T-helper 9 cell (primary cell): ENCODE measurements at places on chromosomes 16 and 17.

DNA sequence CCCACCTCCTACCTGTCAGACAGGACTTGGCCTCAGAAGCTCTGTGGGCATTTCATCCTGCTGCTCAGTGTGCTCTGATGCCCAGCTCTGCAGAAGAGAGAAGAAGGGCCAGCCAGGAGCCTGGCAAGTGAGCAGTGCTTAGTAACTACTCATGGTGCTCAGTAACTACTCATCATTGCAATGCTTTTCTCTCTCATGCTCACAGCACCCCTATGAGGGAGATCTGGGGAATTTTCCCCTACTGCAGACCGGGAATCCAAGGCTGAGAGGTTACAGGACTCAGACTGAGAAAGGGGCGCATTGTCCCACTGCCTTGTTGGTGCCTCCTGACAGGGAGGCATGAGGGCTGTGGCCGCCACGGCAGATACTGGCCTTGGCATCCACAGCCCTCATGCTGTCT is 261.1 kb downstream of the C16orf95 start:
- no peak for DNase-seq

DNA sequence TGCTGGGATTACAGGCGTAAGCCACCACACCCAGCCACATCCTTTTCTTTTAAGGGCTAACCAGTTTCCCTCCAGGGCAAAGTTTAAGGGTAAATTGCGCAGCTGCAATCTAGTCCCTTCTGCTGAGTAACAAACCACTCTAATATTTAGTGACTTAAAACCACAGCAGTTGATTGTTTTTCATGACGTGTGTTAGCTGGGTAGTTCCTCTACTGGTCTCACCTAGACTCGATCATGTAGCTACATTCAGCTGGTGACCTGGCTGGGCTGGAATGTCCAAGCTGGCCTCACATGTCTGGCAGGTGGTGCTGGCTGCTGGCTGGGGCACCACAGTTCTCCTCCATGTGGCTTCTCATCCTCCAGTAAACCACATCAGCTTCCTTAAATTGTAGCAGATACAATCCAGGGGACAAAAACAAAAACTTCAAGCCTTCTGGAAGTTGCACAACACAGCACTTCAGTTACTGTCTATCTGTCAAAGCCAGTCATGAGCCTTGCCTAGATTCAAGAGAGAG is 75.5 kb downstream of the GPRC5B start:
- DNase-seq, result no peak

GRCh38 chr16:54140057-54140787 is 146.4 kb downstream of the IRX3 start:
- no peak for DNase-seq

DNA sequence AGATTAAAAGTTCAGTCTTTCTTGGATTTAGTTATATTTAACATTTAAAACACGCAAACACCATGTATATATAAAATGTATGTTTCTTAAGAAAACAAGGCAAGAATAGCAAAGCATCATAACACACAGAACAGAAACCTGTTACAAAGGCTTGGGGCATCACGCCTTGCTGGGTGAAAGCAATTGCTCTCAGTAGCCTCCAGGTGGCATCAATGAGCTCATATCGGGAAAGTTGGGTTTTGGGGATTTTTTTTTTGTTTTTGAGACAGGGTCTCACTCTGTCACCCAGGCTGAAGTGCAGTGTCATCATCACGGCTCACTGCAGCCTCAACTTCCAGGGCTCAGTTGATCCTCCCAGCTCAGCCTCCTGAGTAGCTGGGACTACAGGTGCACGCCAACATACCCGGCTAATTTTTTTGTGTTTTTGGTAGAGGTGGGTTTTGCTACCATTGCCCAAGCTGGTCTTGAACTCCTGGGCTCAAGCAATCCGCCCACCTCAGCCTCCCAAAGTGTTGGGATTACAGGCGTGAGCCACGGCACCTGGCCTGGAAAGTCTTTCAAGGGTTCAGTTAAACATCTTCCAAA is 56.9 kb downstream of the CYB5D2 start:
- DNase-seq, result peak; percentile 12

GRCh38 chr16:12245088-12245920 is 268.8 kb downstream of the SNX29 start:
- DNase-seq, result no peak

GRCh38 chr17:38328620-38329019 is 15.1 kb downstream of the GPR179 start:
- no peak for DNase-seq

DNA sequence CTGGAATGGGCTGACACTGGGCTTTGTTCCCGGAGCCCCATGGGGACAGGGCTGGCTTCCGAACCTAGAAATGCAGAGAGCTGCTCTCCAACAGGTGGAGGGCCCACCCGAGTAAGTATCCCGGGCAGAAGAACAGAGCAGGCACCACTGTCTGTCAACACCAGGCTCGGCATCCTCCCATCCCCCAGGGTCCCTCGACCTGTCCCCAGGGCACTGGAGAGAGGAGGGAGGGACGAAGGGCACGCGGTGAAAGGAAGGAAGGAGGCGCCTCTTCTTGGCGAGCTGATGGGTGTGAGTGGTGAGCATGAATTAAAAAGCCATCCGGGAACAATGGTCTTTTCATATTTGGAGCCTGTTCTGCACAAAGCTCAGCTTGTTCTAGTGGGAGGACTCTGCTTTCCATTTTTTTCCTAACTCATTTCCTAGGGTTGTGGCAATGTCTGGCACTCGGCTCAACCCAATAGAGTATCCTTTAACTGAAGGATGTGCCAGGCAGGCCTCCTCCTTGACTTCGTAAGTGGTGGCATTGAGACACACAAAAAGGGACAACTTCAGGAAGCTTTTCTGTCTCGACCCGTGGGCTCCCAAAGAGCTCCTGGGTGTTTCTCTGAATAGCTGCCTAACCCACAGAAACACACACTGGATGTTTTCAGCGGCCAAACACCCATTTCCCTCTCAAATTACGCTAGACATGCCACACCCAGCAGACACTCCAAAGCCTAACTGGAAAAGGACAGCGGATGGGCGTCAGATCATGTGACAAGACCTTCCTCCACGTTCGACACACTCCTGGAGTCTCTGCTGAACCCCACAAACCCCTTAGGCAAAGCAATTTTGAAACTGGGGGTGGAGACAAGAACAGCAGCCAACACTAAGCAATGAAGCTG is 47.7 kb downstream of the ZFHX3 start:
- DNase-seq, result no peak

DNA sequence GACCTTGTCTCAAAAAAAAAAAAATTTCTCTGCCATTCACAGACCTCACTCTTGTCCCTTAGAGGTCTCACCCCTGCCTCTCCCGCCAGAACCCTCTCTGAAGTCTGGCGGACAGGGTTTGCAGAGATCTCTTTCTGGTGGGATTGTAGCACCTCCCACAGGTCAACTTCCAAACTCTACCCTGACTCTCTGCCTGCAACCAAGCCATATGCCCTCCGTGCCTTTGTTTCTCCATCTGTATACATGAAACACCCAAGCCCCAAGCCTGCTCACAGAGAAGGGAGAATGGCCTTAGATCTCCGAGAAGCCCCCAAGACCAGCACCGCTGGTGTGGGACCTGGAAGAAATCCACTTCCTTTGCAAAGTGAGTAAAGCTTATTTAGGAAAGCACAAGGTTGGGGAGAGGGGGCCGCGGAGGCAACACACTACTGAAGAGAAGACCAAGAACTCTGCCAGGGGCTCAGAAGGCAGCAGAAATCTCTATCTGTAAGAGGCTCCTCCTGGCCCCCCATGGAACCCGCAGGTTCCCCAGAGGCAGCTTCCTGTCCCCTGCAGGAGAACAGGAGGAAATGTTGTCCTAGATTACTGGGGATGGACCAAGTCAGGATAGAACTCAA is 219.9 kb downstream of the C16orf78 start:
- DNase-seq, result no peak

DNA sequence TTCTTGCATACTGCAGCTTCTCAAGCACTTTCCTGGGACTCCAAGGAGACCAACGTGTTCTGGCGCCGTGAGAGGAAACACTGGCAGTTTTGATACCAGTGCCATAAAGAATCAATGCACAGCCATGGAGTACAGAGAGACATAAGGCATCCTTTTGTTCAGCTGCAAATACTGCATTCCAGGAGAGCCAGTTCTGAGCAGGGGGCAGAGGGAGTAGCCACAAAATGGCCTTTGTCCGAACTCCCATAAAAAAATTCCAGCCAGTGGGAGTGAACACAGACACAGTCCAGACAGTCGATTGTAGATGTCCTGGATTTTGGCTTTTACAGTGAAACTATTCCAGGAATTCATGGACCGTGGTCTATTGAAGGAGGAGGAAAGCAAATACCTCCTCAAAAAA is 36.2 kb upstream of the TEKT3 start:
- no peak for DNase-seq

GRCh38 chr16:26665166-26665939 is 401.4 kb upstream of the C16orf82 start:
- DNase-seq, result no peak

DNA sequence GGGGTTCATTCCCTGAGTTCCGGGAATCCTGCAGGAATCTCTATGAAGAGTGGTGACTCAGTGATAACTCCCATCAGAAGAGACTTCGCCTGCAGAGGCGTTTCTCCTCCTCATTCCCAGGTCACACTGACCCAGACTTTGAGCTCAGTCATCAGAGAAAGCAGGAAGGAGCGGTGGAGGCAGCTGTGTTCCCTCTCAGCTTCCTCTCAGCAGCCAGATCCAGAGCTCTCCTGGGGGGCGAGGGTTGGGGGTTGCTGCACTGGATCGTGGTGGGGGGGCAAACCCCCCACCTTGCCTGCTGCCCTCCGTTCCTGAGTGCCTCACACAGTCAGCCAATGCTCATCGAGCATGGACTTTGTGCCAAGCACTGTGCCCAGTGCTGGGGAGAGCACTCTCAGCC is 271.2 kb downstream of the CBLN1 start:
- DNase-seq, result no peak

GRCh38 chr16:17129971-17130370 is 340.8 kb downstream of the XYLT1 start:
- DNase-seq, result no peak

DNA sequence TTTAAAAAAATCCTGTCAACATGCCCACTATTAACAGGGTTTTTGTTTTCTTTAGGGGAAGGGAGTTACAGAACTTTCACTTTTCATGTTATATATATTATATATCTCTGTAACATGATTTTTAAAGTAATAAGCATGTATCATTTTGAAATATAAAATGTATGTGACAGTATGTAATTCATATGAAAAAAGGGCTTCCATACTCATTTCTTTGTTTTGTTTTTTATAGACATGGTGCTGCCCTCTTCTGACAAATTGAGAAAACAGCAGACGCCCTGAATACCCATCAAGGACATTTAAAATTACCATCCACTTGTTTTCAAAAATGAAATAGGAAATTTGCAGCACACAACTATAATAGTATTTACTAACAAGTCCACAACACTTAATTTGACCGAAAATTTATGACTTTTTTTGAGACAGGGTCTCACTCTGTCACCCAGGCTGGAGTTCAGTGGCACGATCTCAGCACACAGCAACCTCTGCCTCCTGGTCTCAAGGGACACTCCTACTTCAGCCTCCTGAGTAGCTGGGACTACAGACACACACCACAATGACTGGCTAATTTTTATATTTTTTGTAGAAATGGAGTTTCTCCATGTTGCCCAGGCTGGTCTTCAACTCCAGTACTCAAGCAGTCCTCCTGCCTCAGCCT is 30.4 kb downstream of the CFDP1 start:
- DNase-seq, result no peak

GRCh38 chr16:49498666-49499413 is 125.2 kb downstream of the C16orf78 start:
- no peak for DNase-seq

GRCh38 chr16:69145658-69146057 is 13.2 kb downstream of the UTP4 start:
- no peak for DNase-seq

DNA sequence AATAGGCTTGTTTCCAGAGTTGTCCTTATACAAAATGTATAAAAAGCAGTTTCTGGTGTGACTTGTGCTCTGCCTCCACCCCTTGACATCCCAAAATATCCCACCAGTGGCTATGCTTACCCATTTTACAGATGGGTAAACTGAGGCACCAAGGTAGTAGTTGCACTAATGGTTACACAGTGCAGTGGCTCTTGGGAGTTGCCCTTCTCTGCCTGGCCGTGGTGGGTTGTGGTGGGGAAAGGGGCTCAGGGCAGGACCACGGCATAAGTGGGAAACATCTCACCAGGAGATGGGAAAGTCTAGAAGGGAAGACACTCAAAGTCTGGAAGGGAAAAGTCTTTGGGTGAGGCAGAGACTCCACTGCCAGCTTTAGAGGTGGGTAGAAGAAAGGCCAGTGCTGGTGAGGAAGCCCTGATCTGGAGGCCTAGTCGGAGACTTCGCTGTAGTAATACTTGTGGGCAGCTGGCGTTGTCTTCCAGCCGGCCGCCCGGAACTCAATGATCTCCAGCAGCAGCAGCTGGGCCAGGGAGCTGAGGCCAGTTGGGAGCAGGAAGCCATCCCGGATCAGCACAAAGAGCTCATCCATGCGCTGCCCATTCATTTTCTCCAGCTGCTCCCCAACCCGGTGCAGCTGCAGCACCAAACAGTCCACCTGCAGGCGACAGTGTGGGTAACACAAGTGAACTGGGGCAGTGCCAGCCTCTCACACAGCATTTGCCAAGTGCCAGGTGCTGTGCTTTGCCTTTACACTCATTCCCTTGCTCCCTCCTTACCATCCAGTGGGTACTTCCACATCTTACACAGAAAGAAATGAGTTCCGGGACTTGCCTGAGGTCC is 4.5 kb downstream of the MIF4GD start:
- DNase-seq, result no peak

DNA sequence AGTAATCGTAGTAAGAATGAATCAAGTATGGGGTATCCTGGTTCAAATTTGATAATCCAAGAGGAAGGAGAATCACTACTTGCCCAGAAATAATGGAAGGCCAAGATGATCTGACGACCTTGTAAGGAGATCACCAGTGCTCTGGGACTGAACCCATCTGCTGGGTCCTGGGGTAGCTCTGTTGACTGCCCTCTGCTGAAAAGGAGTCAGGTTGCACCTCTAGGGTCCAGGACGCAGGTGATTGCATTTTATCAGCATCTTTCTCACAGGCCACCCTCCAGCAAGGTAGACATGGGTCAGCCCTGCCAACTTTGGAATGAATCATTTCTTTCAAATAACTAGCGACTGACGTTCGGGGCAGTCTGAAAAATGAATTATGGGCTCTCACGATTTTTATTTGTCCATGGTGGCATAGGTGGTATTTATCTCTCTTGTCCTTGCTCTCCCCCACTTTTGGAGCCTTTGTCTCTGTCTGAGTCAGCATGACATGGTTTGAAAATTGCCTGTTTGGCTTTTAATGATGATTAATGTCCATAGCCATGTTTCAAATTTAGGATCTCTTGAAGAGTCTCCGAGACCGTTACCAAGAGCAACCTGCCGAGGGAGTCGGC is 163.7 kb downstream of the MSI2 start:
- DNase-seq, result no peak
